Endothelial cell of umbilical vein (primary cell): ENCODE measurements at places on chromosomes 13 and 19.
A peak's percentile ranks its signal among the peaks of the same experiment; 100 is the strongest.

- DNase-seq = no peak
Measured at GRCh38 chr19:35816262-35816661, 3.6 kb upstream of the PRODH2 start.

DNA sequence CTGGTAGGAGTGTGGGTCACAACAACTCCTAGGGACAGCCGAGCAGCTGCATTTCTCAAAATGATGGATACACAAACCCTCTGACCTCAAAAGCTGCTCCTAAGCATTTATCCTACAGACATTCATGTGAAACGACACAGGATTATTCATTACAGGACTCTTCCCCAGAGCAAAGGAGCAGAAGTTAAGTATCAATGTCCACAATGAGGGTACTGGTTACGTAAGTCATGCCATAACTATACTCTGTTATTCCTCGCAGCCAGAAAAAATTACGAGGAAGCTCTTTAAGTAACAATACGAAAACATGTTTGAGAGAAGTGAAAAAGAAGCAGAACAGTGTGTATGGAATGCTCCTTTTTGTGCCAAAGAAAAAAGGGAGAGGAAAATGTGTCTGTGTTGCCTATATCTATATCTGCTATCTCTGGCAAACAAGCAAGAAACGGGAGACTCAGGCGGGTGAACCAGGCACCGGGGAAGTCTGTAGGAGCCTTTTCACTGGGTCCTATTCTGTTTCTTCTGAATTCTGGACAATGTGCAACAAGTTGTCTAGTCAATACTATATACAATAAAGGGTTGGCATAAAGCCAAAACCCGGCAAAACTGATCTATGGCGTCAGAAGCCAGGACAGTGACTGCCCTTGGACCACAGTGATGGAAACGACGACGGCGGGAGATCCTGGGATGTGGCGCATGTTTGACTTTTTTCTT is 1.3 kb downstream of the ISOC2 start:
- DNase-seq = peak; percentile 46

- DNase-seq = peak; percentile 84
Measured at GRCh38 chr13:59266478-59267063, 897.2 kb downstream of the DIAPH3 start.

DNA sequence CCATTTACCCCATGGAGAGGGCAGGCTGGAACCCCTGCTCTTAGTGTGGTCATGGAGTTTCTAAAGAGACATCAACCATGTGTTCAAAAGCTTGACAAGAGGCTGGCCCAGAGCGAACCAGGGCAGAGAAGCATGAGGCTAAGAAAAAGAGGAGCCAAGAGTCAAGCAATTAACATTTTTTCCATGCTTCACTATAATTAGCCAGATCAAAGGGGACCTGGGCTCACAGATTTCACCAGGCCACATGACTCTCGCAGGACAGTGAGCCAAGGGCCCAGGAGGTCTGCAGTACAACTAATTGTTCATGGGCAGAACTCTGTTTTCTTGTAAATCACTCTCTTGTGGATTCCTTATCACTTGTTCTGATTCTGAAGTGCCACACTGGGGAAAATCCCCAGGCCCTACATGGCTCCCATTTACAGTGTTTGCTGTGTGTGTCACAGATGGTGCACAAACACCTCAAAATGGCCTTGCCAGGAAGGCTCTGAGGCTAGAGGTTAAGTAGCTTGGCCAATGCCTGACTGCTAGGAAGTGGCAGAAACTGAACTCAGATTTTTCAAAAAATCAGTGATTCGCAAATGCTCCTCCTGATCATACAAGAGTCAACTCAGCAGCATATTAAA is 101.2 kb downstream of the LHFPL6 start:
- DNase-seq = no peak

DNA sequence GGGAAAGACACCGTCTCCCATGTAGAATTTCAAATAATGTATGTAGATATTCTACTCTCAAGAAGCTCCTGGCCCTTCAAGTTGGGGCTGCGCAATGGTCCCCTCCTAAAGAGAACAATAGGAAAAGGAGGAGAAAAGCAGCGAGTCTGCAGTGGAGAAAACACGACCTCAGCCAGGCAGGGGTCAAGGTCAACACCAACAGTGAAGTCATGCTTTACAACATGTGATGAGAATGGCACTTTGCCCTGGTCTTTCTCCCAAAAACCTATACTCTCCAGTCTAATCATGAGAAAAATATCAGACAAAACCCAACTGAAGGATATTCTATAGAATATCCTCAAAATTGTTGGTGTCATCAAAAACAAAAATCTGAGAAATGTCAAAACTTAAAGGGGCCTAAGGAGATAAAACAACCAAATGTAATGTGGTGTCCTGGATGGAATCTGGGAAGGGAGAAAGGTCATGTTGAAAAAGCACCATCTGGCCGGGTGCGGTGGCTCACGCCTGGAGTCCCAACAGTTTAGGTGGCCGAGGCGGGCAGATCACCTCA is 101.0 kb downstream of the SPACA7 start:
- no peak for DNase-seq

DNA sequence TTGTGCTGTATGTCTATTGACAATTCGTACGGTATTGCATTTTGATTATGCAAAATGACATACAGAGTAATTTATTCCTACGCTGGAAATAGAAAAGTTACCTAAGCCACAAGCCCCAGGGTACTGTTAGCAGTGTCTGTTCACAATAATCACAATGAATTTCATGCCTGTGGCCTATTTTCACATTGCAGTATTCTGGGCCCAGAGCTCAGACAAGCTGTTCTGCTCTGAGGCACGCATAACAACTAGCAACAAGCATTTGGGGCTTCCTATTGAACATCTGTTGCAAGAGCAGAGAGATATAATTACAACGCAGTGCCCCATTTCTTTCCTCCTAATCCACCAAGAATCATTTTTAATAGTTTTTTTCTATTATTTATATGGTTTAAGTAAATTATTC is 158.9 kb upstream of the SGCG start:
- no peak for DNase-seq

GRCh38 chr13:31905961-31906360 is 125.6 kb upstream of the FRY start:
- no peak for DNase-seq

- no peak for DNase-seq
Measured at GRCh38 chr13:92460479-92460878, 766.1 kb upstream of the GPC6 start.

- no peak for DNase-seq
Measured at GRCh38 chr19:7811989-7812388, 18.0 kb upstream of the EVI5L start.
